ENCODE measurements at places on chromosomes 12 and 14. TPM values are rescaled to one million over a fixed set of nuclear protein-coding genes. Genes with fewer than 3 reads are reported as not detected.

Gene SMCO2
- not detected for total RNA-seq

Gene LGMN
- 5.6 TPM for total RNA-seq

Gene DBX2
- not detected for total RNA-seq

Gene DDX55
- total RNA-seq, result 44.3 TPM

Gene OAS3
- total RNA-seq, result 32.1 TPM

Gene FSCB
- total RNA-seq, result not detected

Gene DHRS4L2
- total RNA-seq, result 27.6 TPM

Gene SSTR1
- total RNA-seq, result not detected

DNA sequence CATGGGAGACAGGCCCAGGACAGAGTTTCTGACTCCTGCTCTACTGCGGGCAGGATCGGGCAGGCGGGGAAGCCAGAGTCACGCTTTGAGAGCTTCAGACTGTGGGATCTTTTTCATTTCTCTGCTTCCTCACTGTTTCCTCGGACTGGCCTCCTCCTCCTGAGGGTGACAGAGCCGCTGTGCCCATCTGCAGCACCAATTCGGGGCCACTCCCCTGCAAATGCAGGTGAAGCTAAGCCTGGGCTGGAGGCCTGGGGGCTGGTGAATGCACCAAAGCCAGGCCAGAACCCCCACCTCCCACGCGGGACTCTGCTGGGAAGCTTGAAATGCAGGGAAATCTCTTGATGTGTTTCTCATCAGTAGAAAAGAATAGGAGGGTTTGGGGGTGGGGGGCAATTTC is 77.5 kb downstream of the FOXN3 start:
- peaks cover 16% of the 10 kb centered on the region for H3K36me3 ChIP-seq
- H3K4me1 ChIP-seq, result peaks cover 54% of the 10 kb centered on the region
- no peaks in the 10 kb centered on the region for H3K27me3 ChIP-seq
- no peak overlapping the region for H3K27ac ChIP-seq

DNA sequence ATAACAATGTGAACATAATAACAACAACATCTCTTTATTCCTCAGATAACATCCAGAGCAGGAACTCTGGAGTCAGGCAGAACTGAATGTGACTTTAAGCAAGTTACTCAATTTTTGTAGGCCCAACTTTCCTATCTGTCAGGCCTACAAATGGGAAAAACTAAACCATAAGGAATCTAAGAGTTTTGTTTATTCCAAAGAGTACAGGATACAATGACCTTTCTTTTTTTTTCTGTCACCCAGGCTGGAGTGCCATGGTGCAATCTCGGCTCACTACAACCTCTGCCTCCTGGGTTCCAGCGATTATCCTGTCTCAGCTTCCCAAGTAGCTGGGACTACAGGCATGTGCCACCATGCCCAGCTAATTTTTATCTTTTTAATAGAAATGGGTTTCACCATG is 9.4 kb downstream of the LPCAT3 start:
- H3K27ac ChIP-seq, result no peak overlapping the region
- H3K36me3 ChIP-seq, result peaks cover 17% of the 10 kb centered on the region
- no peak overlapping the region for H3K4me3 ChIP-seq
- peaks cover 14% of the 10 kb centered on the region for H3K4me1 ChIP-seq

- peaks cover 1% of the 10 kb centered on the region for H3K27me3 ChIP-seq
- no peak overlapping the region for H3K27ac ChIP-seq
- H3K36me3 ChIP-seq, result no peaks in the 10 kb centered on the region
- H3K4me1 ChIP-seq, result no peaks in the 10 kb centered on the region
- H3K4me3 ChIP-seq, result no peak overlapping the region
These were observed 501.2 kb downstream of the GALC start for GRCh38 chr14:87491816-87492215.

DNA sequence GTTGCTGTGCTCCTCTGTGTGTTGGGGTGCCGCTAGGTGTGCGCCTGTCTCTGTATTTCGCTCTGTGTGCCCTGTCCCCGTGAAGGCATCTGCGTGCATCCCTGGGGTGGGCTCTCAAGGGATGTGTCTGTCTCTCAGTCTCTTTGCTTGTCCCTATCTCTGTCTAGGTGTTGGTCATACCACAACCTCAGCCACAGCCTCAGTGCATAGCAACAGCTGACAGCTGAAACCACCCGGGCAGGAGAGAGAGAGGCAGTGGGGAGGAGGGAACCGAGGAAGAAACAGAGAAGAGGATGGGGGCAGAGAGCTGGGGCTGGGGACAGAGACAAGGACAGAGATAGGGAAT is 953 bp upstream of the NXPH4 start:
- H3K27ac ChIP-seq, result no peak overlapping the region

DNA sequence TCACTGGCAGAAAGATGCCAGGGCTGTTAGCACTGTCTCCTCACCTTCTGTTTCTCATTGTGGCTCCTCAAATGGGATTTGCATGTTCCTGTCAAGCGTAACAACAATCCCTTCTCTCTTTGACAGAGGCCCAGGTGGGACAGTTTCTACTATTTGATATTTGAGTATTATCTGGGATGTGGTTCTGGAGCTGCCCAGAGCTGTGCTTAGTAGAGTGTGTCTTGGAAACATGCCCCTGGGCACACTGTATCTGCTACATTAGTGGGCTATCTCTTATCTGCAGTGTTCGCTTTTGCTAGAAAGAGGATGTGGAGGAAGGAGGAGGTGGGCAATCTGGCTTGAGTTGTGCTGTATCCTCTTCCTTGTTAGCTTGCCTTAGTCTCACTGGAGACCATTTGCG is 3.8 kb upstream of the ACADS start:
- H3K27ac ChIP-seq, result no peak overlapping the region

GRCh38 chr12:7017870-7018349 is 366 bp downstream of the LPCAT3 start:
- peaks cover 6% of the 10 kb centered on the region for H3K36me3 ChIP-seq
- peaks cover 29% of the 10 kb centered on the region for H3K4me1 ChIP-seq
- peak; percentile 48 for DNase-seq
- H3K27ac ChIP-seq, result peak overlapping the region; percentile 75
- H3K4me3 ChIP-seq, result peak overlapping the region; percentile 83
- no peaks in the 10 kb centered on the region for H3K27me3 ChIP-seq

GRCh38 chr12:124024776-124025175 is 51.8 kb downstream of the ZNF664 start:
- H3K27ac ChIP-seq, result no peak overlapping the region
- no peak for DNase-seq
- no peak overlapping the region for H3K4me3 ChIP-seq
- no peaks in the 10 kb centered on the region for H3K36me3 ChIP-seq

- peaks cover 2% of the 10 kb centered on the region for H3K36me3 ChIP-seq
- DNase-seq, result no peak
- no peak overlapping the region for H3K27ac ChIP-seq
- H3K27me3 ChIP-seq, result peaks cover 6% of the 10 kb centered on the region
- no peaks in the 10 kb centered on the region for H3K4me1 ChIP-seq
- no peak overlapping the region for H3K4me3 ChIP-seq
These were observed 45.7 kb upstream of the RFLNA start for GRCh38 chr12:124248941-124249825.

GRCh38 chr12:118842866-118843265 is 138.5 kb upstream of the SRRM4 start:
- no peaks in the 10 kb centered on the region for H3K36me3 ChIP-seq
- DNase-seq, result no peak
- no peaks in the 10 kb centered on the region for H3K4me1 ChIP-seq

- no peak overlapping the region for H3K27ac ChIP-seq
- DNase-seq, result no peak
- H3K4me1 ChIP-seq, result no peaks in the 10 kb centered on the region
- no peak overlapping the region for H3K4me3 ChIP-seq
These were observed 220.1 kb downstream of the SOX5 start for GRCh38 chr12:23729359-23729758.
